Fibroblast of lung (primary cell): ENCODE measurements at places on chromosomes 7 and 10. TPM values are rescaled to one million over a fixed set of nuclear protein-coding genes. Genes with fewer than 3 reads are reported as not detected.
A peak's percentile ranks its signal among the peaks of the same experiment; 100 is the strongest.

GRCh38 chr7:55020466-55020871 is 1.7 kb downstream of the EGFR start:
- no peaks in the 10 kb centered on the region for H3K27me3 ChIP-seq
- DNase-seq, result peak; percentile 72
- H3K27ac ChIP-seq, result peak overlapping the region; percentile 86
- peaks cover 16% of the 10 kb centered on the region for H3K4me1 ChIP-seq

DNA sequence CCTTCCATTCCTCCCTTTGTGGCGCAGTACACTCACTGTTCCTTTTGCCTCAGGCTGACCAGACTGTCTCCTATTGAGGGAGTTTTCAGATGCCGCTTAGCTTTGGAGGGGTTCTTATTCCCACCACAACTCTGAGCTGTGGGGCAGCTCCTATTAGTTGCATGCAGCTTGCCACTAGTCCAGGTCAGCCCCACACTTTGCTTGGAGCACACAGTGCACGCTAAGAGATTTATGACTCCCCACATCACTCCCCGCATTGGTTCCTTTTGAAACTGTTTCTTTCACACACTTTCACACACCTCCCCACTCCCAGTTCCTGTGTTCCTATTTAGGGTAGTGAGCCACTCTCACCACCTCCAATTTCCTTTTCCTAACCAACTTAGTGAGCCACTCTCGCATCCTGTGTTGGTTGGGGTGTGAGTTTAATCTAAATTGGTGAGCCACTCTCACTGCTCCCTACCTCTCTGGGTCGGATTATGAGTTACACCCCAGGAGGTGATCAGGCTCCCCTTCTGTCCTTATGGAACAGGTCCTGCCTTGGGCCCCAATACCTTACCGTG is 10.4 kb upstream of the ZNF485 start:
- H3K27me3 ChIP-seq, result peaks cover 6% of the 10 kb centered on the region
- H3K36me3 ChIP-seq, result no peaks in the 10 kb centered on the region
- H3K4me3 ChIP-seq, result no peak overlapping the region

Gene MMS19
- total RNA-seq, result 43.7 and 64.7 TPM in 2 replicates

Gene RNF133
- 0.26 and 0.50 TPM in 2 replicates for total RNA-seq

Gene LBX1
- under 0.01 TPM in 2 replicates for total RNA-seq
